Inflammatory macrophage treated with lipopolysaccharide for 1 hour (primary cell): ENCODE measurements at places on chromosomes 13 and 19.

DNA sequence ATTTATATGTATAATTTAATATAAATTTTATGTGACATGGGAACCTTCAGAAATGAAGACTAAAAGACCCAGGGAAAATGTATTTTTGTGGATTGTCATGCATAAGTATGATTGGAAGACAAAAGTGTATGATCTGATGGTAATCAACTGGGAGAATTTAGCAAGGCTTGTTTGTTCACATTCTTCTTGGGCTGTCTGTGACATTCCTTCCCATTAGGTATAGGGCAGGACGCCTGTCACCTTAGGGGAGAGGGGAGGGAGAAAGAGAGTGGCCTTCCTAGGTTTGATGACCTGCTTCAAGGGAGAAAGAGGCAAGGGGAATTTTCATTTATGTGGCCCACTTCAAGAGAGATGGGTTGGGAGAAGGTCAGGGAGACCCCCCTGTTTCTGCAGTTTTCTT, 22.4 kb downstream of the PIBF1 start:
- DNase-seq: no peak

- DNase-seq: no peak
Observed at GRCh38 chr13:70235565-70235964, 127.3 kb upstream of the KLHL1 start.

- DNase-seq: no peak
Observed at GRCh38 chr13:61275736-61276135, 139.9 kb downstream of the PCDH20 start.

- DNase-seq: no peak
Observed at GRCh38 chr19:38395381-38396114, 7.1 kb downstream of the SPRED3 start.
